Endothelial cell of umbilical vein (primary cell): ENCODE measurements at places on chromosomes 1 and 21. TPM values are rescaled to one million over a fixed set of nuclear protein-coding genes. Genes with fewer than 3 reads are reported as not detected.

Gene CENPL
- total RNA-seq, result 19.0 and 20.8 TPM in 2 replicates

Gene RAB42
- 1.2 and 2.0 TPM in 2 replicates for total RNA-seq

Gene FCMR
- total RNA-seq, result not detected in 2 replicates

Gene TFAP2E
- total RNA-seq, result 0.18 TPM in 1 of 2 replicates, not detected in the other

Gene OR2T33
- total RNA-seq, result not detected in 2 replicates

Gene ITGB2
- total RNA-seq, result 0.65 and 0.91 TPM in 2 replicates

Gene BOLA1
- total RNA-seq, result 7.0 and 10.8 TPM in 2 replicates

Gene URB2
- 12.4 and 12.7 TPM in 2 replicates for total RNA-seq

Gene HEYL
- not detected in 2 replicates for total RNA-seq

Gene SLAMF9
- total RNA-seq, result not detected in 2 replicates

Gene LCE1F
- total RNA-seq, result not detected in 2 replicates

Gene PAQR6
- 1.6 and 2.2 TPM in 2 replicates for total RNA-seq

Gene BSND
- not detected in 2 replicates for total RNA-seq

Gene SHISAL2A
- not detected in 2 replicates for total RNA-seq
